Activated T-helper 17 cell treated with anti-CD3 and anti-CD28 coated beads, Interleukin-2, amount 50 U/mL, for 72 hours (primary cell): ENCODE measurements at places on chromosomes 2 and 18.
A peak's percentile ranks its signal among the peaks of the same experiment; 100 is the strongest.

DNA sequence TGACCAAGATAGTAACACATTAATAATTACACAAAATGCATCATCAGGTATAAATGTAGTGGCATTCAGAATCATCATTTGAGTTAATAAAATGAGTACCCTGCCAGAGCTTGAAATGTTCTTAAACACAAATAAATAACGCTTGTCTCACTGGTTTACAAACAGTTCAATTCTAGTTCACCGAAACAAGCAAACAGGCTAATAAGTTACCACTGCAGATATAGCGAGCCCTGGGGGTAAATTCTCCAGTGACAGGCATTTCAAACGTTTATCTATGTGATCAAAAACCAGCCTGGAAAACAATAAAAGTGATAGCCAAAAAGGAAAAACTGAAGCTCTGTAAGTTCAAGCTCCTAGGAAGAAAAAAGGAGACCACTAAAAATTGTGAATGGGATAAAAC lies 152.6 kb downstream of the THADA start:
- H3K4me3 ChIP-seq: no peak overlapping the region
- H3K27me3 ChIP-seq: no peaks in the 10 kb centered on the region
- peaks cover 7% of the 10 kb centered on the region for H3K4me1 ChIP-seq
- ATAC-seq: no peak
- H3K36me3 ChIP-seq: peaks cover 23% of the 10 kb centered on the region

DNA sequence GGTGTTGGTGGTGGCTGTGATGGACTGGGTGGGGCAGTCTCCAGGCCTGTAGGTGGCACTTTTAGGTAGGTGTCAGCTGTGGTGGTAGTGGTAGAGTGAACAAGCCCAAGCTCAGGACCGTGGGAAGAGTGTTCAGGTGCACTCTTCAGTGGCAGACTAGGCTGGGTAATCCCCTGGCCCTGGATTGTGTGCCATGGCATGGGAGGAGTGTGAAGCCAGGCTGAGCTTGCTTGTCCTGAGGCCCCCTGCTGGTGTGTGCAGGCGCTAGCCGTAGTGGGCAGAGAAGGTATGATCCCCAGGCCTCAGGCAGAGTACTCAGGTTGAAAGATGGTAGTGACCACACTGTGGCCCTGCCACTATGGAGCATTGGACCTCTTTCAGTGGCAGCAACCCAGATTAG lies 850.3 kb downstream of the DSC3 start:
- H3K36me3 ChIP-seq: no peaks in the 10 kb centered on the region
- no peak for ATAC-seq
- H3K27ac ChIP-seq: no peak overlapping the region
- no peak overlapping the region for H3K4me3 ChIP-seq

DNA sequence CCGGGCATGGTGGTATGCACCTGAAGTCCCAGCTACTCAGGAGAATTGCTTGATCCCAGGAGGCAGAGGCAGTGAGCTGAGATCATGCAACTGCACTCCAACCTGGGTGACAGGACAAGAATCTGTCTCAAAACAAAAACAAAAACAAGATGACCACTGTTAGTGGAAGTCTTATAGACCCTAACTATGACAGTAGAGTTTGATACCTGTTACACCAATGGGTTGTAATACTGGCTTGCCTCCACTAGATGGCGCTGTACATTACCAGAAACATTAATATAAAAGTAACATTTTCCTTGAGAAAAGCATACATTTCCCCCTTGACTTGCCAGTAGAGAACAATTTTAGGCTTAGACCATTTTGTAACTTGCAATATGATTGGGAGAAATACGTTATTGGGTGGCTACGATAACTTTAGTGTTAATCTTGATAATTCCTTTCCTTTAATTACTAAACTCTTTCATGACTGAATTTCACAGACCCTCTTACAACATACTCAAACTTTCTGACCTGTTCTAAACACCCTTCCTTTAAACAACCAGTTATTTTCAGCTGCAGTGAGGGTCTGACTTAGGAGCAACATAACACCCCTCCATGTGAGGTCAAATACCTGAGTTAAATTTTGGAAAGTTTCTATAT lies 19.5 kb downstream of the SLC25A52 start:
- no peak overlapping the region for H3K27ac ChIP-seq
- H3K27me3 ChIP-seq: peaks cover 4% of the 10 kb centered on the region
- no peak overlapping the region for H3K4me3 ChIP-seq
- H3K36me3 ChIP-seq: no peaks in the 10 kb centered on the region
- ATAC-seq: no peak
- H3K4me1 ChIP-seq: no peaks in the 10 kb centered on the region

DNA sequence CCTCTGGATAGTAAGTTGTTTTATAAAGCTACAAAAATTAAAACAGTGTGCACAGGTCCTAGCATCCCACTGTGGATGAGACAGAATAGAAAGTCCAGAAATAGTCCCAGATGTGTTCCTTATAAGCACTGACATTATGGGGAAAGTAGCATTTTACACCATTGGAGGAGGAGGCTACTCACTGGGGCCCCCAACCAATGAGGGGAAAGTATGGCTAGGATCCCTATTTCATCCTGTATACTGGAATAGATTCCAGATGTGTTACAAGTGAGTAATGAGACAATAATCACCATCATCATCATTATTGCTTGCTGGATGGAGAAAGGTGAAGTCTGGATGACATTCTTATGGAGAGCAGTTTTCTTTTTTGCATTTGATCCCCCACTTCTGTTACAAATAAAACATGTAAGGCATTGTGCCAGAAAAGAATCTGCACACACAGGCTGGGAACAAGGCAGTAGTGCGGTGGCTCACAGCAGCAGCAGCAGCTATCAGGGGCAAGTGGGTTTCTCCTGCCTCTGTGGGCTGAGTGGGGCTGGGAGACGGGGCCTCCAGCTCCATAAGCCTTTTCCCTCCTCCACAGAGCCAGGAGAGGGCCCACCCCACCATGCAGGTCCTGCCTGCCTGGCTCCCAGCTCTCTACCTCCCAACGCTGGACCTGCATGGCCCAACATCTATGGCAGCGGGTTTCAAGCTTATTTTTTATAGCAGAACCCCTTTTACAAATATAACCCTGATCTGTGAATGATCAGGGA lies 5.0 kb downstream of the ARID5A start:
- peaks cover 42% of the 10 kb centered on the region for H3K4me1 ChIP-seq
- no peak for ATAC-seq
- H3K36me3 ChIP-seq: peaks cover 97% of the 10 kb centered on the region
- H3K27ac ChIP-seq: no peak overlapping the region
- no peaks in the 10 kb centered on the region for H3K27me3 ChIP-seq
- H3K4me3 ChIP-seq: peak overlapping the region; percentile 96

GRCh38 chr2:73611193-73611592 lies 31.0 kb downstream of the NAT8 start:
- no peak overlapping the region for H3K27ac ChIP-seq
- H3K27me3 ChIP-seq: no peaks in the 10 kb centered on the region
- H3K4me3 ChIP-seq: no peak overlapping the region
- no peak for ATAC-seq
- H3K36me3 ChIP-seq: peaks cover 22% of the 10 kb centered on the region

- peaks cover 25% of the 10 kb centered on the region for H3K36me3 ChIP-seq
- no peak overlapping the region for H3K27ac ChIP-seq
- no peaks in the 10 kb centered on the region for H3K27me3 ChIP-seq
These were observed 22.0 kb downstream of the RELCH start for GRCh38 chr18:62209046-62209445.

DNA sequence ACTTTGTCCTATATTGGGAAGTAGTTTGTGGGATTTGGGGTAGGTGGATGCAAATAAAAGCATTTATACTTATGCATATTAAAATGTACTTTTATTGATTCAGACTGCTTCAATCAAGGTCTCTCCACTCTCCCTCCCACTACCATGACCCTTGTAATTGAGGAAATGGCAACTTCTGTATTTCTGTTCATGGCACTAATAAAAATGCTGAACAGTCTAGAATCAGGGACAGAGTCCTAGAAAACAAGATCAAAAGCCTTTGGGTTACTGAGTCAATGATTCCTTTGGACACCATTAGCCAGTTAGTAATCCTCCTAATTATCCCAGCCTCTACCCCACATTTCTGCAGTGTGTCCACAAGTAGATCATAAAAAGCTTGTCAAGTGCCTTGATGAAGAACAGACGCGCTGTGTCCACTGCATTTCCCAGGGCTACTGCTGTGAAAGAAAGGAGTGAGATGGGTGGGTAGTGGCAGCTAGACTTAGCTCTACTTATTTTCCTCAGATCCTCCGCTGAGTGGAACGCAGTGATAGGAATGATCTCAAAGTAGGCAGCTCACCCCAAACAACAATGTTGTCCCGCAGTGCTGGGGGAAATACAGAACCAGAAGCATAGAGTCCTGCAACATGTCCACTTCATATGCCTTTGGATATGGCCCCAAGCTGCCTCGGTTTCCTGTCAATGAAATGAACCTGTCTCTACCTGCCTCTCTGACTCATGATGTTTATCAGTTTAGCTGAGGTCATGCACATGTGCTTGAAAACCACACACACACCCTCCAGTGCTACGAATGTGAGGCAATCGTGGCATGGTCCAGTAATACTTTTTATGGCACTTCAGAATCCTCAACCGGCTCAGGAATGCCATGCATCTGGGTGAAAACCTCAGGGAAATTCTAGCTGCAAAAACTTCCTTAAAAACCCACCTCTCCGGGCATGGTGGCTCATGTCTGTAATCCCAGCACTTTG lies 115.5 kb downstream of the COL6A3 start:
- peaks cover 17% of the 10 kb centered on the region for H3K27me3 ChIP-seq
- H3K36me3 ChIP-seq: no peaks in the 10 kb centered on the region
- no peak overlapping the region for H3K27ac ChIP-seq
- H3K4me3 ChIP-seq: no peak overlapping the region
- ATAC-seq: no peak

DNA sequence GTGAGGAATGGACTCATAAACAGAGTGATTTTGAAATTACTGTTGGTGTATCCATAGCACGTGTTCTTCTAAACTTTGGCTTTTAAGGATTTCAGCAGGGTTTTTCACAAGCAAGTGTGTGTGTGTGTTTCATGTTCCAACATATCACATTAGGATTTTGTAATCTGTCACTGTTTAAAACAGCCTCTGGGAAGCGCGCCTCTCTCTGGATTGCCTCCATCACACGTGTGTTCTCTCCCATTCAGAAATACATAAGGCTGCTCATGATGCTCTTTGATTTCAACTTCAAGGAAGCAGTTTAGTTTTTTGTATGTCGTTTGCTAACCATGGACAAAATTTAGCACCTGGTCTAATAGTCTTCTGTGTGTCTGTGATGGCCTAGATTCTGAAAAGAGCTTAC lies 370.4 kb downstream of the MTX2 start:
- H3K27ac ChIP-seq: no peak overlapping the region
- H3K4me1 ChIP-seq: no peaks in the 10 kb centered on the region
- no peaks in the 10 kb centered on the region for H3K36me3 ChIP-seq
- H3K4me3 ChIP-seq: no peak overlapping the region
- H3K27me3 ChIP-seq: peaks cover 64% of the 10 kb centered on the region
- no peak for ATAC-seq

DNA sequence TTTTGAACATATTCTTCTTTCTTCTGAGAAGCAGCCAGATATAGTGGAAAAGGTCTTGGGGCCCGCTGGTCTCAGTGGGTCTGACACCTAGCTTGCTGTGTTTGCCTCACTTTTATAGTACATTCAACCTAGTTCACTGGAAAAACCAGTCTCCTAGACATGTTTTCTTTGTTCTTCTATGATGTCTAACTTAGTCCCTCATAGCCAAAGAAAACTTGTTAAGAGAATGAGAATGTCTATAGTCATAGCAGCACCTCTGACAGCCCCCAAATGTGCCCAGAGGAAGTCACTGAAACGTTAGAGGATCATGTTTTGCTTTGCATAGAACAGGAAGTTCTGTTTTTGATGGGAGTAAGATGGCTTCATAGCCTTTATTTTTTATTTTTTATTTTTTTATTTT lies 40.3 kb downstream of the TNFRSF11A start:
- H3K4me1 ChIP-seq: peaks cover 13% of the 10 kb centered on the region
- no peak overlapping the region for H3K4me3 ChIP-seq
- no peak overlapping the region for H3K27ac ChIP-seq
- peaks cover 35% of the 10 kb centered on the region for H3K36me3 ChIP-seq
- peaks cover 2% of the 10 kb centered on the region for H3K27me3 ChIP-seq

DNA sequence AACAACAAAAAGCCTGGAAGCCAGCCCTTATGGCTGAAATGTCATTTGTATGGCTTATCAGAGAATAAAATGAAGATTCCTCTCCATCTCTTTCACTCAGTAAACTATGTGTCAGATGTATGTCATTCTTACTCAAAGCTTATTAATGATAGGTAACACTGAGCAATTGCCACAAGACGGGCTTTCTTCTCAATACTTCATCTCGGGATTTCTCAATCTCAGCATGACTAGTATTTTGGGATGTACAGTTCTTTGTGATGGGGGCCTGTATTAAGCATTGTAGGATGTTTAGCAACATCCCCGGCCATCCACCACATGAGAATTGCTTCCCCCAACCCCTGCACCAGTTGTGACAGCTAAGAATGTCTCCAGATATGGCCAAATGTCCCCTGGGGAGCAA lies 80.2 kb downstream of the MREG start:
- no peaks in the 10 kb centered on the region for H3K36me3 ChIP-seq
- no peak overlapping the region for H3K4me3 ChIP-seq

GRCh38 chr2:74694281-74694680 lies 40.2 kb downstream of the SEMA4F start:
- no peaks in the 10 kb centered on the region for H3K36me3 ChIP-seq
- no peaks in the 10 kb centered on the region for H3K27me3 ChIP-seq
- no peak overlapping the region for H3K4me3 ChIP-seq
- no peaks in the 10 kb centered on the region for H3K4me1 ChIP-seq

DNA sequence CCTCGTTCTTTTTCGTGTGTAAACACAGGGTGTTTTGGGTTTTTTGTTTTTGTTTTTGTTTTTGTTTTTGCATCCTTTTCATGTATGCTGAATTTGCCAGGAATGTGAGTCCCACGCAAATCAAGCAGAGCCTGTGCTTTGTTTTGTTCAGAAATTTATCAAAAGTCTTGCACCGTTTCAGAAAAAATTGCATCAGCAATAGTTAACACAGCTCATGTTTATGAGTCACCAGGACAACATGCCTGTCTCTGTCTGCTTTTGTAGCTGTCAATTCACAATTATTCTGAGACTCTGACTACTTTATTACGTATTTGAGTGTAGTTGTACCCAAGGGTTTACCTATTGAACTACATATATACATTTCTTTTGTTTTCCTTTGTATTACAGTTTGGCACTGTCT lies 38.3 kb downstream of the MRPL44 start:
- no peak overlapping the region for H3K4me3 ChIP-seq
- H3K36me3 ChIP-seq: no peaks in the 10 kb centered on the region
- H3K4me1 ChIP-seq: peaks cover 4% of the 10 kb centered on the region
- ATAC-seq: peak; percentile 37

GRCh38 chr2:160207271-160207670 lies 7.2 kb upstream of the ITGB6 start:
- H3K4me1 ChIP-seq: peaks cover 14% of the 10 kb centered on the region
- no peaks in the 10 kb centered on the region for H3K36me3 ChIP-seq
- ATAC-seq: no peak
- peak overlapping the region; percentile 35 for H3K4me3 ChIP-seq
- H3K27ac ChIP-seq: peak overlapping the region; percentile 47

GRCh38 chr2:30631051-30631671 lies 176.1 kb downstream of the CAPN13 start:
- peaks cover 6% of the 10 kb centered on the region for H3K4me1 ChIP-seq
- H3K27me3 ChIP-seq: no peaks in the 10 kb centered on the region
- peak; percentile 44 for ATAC-seq
- H3K4me3 ChIP-seq: no peak overlapping the region
- no peak overlapping the region for H3K27ac ChIP-seq
- no peaks in the 10 kb centered on the region for H3K36me3 ChIP-seq
